ENCODE measurements at places on chromosomes 3 and 15.

DNA sequence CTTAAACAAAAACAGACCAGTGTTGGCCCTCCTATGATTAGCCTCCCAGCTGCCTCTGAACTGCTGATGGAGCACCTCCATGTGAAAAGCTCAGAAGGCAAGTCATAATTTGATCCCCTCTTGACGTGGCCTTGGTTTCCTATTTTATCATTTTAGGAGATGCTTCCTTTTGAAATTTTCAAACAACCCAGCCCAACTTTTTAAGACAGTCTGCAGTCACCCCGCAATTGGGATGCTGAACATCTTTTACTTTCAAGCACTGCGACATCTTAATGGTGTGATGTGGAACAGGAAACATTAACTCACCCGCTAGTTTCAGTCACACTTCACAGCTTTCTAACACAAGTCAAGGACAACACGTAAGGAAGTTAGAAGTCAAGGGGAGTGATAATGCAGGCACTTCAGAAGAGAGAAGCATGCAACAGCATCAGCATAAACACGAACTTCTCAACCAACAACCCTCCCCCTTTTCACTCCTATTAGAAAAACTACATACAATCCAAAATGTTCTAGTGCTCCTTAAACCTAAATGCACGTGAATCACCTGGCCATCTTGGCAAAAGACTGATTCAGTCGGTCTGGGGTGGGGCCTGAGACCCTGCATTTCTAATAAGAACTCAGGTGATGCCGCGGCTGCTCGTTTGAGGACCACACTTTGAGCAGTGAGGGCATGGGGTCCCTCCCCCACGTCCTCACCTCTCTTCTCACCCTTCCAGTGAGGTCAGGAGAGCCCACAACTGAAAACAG, 161.5 kb downstream of the FOXP1 start:
- DNase-seq, result no peak

GRCh38 chr15:40450047-40450446, 9.3 kb downstream of the BAHD1 start:
- no peak for DNase-seq

GRCh38 chr15:92050220-92050898, 196.9 kb downstream of the SLCO3A1 start:
- DNase-seq, result no peak

DNA sequence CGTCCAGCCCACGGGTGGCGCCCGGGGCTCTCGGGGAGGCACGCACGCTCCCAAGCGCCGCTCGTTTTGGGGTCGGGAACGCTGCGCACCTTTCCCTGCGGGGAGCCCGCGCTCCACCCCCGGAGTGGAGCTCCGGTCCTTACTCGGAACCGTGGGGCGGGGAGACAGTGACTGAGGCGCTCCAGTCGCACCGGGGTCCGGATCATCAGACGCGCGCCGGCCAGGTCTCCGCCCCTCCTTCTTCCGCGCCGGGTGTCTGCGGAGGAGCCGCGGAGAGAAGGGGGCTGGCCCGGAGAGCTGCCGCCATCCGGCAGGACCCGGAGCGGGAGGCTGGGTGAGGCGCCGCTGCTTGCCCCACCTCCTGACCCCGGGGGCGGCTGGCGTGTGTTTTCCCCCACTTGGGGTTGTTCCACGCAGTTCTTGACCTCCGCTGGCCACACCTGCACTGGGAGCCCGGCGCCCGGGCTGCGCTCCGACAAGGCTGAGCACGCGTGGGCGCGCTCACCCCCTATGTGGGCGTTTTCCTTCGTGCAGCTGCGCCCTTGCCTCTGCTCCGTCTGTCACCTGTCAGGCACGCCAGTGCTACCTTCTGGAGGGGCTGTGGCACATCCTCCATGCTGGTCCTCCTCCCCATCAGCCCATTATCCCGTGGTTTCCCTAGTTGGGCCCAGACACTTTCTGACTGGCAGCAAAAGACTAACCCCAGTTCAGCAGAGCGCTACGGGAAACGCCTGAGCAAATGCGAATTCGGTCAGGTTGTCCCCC, at the start of gene MCF2L2:
Gene MCF2L2, minus strand, starts transcription at position 173 of the 765 bp plus-strand sequence. CDS start 642 bp downstream, outside the sequence.
- DNase-seq, result peak; percentile 31

DNA sequence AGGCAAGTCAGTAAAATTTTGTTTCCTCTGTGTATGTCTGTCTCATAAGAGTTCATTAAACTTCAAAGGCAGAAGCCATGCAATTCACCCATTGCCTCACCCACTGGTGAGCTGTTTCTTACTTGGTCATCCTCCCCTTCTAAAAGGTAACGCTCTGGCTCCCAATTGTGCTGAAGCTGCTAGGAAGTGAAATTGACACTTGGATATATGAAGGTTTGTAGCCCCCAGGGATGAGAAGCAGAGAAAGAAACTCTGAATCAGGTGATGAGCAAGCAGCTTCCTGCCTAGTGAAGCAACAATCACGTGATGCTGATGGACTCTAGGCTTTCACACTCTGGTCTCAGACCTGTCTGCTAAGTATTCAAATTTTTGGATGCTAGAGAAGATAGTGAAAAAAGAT, 70.7 kb downstream of the CD200R1L start:
- DNase-seq, result no peak

- no peak for DNase-seq
Observed at GRCh38 chr3:183287301-183287971, 34.4 kb downstream of the B3GNT5 start.

GRCh38 chr15:58369261-58369701, 62.5 kb upstream of the LIPC start:
- DNase-seq, result no peak

- DNase-seq, result no peak
Observed at GRCh38 chr15:49235446-49236124, 65.5 kb downstream of the GALK2 start.

- no peak for DNase-seq
Observed at GRCh38 chr3:17456046-17456445, 286.4 kb downstream of the TBC1D5 start.

GRCh38 chr15:39851500-39852092, 68.5 kb downstream of the GPR176 start:
- DNase-seq, result no peak

GRCh38 chr3:8576436-8576835, 68.2 kb downstream of the SSUH2 start:
- DNase-seq, result no peak

GRCh38 chr3:128563439-128563838, 70.4 kb upstream of the GATA2 start:
- no peak for DNase-seq

DNA sequence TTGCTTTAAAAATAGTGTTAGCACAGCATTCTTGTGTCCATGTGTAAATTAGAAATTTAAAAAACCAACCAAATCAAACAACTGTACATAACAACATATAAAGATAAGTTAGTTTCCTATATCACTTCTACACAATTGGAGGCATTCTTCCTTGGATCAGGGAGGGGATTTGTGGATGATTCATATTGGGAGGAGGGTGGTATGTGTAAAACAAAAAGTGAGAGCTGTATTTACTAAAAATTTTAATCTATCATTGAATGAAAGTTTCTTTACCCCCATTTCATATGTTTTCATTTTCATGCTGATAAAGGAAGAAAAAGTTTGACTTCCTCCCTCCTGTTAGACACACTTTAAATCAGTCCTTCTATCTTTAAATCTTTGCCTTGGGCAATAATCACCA, 325.0 kb downstream of the SATB1 start:
- DNase-seq, result no peak

DNA sequence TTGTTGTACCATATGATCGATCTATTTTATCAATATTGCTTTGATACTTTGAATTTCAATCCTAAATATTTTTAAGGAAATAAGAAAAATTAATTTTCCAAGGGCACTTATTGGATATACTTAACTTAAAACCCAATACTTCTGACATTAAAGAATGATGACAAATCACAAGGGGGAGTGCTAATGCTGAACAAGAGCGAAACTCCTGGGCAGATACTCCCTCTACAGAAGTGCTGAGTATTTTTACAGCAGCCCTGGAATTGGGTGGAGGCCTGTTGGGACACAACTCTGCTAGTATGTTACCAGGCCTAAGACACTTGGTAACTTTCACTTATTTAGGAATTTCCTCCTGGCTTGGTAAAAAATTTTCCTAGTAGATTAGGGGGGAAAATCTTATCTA, 46.2 kb downstream of the DENND6A start:
- no peak for DNase-seq

- no peak for DNase-seq
Observed at GRCh38 chr3:65854606-65855304, 184.0 kb downstream of the MAGI1 start.

DNA sequence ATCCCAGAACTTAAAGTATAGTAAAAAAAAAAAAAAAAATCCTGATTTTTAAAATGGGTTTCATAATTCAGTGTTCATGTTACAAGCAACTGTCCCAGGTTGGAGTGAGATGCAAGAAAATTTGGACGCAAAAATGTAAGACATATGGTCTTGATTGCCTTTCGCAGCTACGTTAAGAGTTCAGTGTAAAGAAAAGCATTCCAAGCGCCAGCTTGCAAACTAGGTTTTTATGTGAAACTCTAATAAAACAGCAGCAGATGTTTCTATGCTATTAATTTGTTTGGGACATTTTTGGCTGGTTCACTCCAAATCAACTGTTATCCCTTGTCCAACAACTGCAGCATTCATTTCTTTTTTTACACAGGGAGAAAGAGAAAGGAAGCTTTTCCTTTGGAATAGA, 957.8 kb downstream of the ROBO1 start:
- DNase-seq, result no peak

GRCh38 chr3:130948001-130948773, 54.3 kb downstream of the ATP2C1 start:
- DNase-seq, result no peak

DNA sequence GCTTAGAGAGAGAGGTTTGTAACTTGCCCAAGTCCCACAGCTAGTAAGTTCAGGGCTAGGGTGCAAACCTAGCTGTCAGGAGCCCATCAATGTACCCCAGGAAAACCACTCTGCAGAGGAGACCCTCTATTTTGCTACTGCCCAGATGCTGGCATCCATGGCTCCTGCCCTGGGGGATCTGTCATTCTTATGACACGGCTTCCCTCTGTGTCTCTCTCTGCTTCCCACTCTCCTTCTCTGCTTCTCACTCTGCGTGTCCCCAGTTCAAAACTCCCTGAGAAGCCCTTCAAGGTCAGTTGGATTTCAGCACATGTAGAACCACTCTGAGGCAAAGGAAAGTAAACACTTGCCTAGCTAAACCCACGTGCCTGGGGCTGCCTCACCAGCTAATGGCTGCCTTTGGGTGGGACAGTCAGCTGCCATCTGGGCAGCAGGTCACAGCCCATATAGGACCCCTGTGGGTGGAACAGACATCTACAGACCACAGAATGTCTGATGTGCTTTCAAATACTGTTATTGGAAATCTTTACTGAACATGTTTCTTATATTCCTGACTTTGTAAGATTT, 29.4 kb upstream of the SLCO2A1 start:
- peak; percentile 3 for DNase-seq

- no peak for DNase-seq
Observed at GRCh38 chr15:52803467-52804306, 13.6 kb upstream of the ONECUT1 start.

GRCh38 chr15:71526060-71526820, 284.1 kb upstream of the NR2E3 start:
- DNase-seq, result no peak

- no peak for DNase-seq
Observed at GRCh38 chr15:62962101-62962995, 80.2 kb upstream of the TPM1 start.

DNA sequence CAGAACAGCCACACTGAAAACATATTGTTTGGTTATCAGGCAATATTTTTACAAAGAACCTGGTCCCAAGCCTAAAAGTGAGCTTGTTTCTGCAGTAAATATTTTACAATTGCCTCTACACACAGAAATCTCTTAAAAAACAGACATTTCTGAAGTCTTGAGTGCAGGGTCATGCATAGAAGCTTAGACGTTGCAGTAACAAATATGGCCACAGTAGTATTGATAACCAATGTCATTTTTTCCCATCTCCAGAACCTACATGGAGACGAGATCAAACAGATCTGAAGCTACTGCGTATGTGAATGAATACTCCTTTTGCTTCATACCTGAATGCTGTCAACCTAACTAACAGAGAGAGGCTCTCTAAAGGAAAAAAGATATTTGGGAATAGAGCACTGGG, 19.6 kb upstream of the ARL8B start:
- no peak for DNase-seq

- DNase-seq, result no peak
Observed at GRCh38 chr3:114496021-114496434, 202.2 kb downstream of the TIGIT start.

- peak; percentile 92 for DNase-seq
Observed at GRCh38 chr3:129893581-129894070, at the start of gene TMCC1. TMCC1 (minus strand) TSS chr3:129893711.

DNA sequence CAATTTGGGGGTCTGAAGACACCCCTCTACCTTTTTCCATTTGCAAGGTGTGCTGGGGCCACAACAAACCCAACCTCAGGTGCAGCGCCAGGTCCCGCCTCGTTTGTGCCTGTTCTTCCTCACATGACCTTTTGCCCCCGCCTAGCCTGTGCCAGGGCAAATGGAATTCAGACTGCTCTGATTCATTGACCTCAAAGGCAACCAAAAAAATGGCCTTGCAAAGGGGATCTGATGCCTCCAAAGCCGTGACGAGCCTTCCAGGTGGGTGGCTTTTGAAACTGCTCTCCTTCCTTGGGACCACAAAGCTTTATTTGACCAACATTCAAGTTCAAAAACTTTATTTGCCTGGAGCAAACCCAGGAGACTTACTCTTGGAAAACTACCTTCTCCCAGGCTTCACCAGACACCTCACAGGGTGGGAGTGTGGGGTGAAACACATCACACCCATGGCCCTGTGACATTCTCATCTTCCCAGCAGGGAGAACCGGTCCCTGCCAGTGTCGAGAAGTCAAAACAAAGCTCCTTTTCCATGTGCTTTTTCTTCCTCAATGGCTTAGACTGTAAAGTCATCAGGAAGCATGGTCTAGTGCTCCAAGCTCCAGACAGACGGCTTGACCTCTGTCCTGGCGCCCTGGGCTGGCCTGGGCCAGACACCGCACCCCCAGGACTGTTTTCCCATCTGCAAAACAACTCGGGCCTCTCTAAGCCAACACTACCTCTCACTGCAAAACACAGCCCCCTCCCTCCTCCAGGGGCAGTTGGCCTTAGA, 103.9 kb upstream of the HES1 start:
- no peak for DNase-seq

GRCh38 chr3:37383323-37383722, 208.9 kb upstream of the LRRFIP2 start:
- no peak for DNase-seq

DNA sequence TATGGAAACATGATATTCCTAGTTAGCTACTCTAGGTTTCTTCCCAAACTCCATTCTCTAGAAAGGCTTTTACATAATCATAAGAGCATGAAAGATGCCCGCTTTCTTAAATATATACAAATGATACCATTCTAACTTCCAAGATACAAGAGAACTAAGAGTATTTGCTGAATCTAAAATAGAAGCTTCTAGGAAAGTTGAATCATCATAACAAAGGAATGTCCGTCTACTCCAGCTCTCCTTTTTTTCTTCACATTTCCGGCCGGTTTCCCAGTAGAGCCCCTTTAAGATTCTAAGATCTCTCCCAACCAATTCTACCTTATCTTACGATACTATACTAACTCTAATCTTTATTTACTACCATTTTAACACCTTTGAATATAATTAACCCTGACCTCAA, 60.1 kb downstream of the RAD18 start:
- no peak for DNase-seq

GRCh38 chr3:131216801-131217200, 164.8 kb upstream of the NUDT16 start:
- no peak for DNase-seq

Data from DMS79 (cell line).